ENCODE measurements at places on chromosomes 2 and 18. TPM values are rescaled to one million over a fixed set of nuclear protein-coding genes. Genes with fewer than 3 reads are reported as not detected.

The SATB2 gene
- 13.8 TPM for total RNA-seq

DNA sequence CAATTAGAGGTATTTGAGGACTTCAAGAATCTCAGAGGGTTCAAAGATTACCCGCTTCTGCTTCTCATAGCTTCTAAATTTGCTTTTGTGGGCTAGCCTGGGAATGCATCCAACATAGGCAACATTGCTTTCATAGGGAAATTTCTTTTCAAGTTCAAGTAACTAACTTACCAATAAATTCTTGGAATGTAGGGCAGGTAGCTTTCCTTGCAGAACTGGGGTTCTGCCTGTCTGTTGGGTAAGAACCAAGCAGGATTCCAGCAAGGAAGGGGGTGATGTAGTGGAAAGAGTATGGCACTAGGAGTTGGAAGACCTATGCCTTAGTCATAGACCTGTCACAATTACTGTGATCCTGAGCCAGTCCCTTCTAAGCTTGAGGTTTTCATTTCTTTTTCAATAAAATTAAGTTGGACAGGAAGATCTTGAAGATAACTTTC is 164.1 kb downstream of the FHOD3 start:
- no peaks in the 10 kb centered on the region for H3K27me3 ChIP-seq
- H3K4me1 ChIP-seq, result no peaks in the 10 kb centered on the region
- no peak overlapping the region for H3K4me3 ChIP-seq
- H3K27ac ChIP-seq, result no peak overlapping the region

DNA sequence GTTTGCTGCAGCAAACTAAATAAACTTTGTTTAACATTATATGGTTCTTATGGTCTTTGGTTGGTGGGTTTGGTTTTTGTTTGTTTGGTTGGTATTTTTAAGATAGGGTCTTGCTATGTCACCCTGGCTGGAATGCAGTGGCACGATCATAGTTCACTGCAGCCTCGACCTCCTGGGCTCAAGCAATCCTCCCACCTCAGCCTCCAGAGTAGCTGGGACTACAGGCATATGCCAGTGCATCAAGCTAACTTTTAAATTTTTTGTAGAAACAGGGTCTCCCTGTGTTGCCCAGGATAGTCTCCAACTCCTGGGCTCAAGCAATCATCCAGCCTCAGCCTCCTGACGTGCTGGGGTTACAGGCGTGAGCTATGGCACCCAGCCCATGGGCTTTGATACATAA is 7.1 kb upstream of the RPRD1A start:
- no peaks in the 10 kb centered on the region for H3K4me1 ChIP-seq
- H3K27ac ChIP-seq, result no peak overlapping the region
- no peaks in the 10 kb centered on the region for H3K36me3 ChIP-seq
- H3K27me3 ChIP-seq, result no peaks in the 10 kb centered on the region
- no peak for DNase-seq
- H3K4me3 ChIP-seq, result no peak overlapping the region

DNA sequence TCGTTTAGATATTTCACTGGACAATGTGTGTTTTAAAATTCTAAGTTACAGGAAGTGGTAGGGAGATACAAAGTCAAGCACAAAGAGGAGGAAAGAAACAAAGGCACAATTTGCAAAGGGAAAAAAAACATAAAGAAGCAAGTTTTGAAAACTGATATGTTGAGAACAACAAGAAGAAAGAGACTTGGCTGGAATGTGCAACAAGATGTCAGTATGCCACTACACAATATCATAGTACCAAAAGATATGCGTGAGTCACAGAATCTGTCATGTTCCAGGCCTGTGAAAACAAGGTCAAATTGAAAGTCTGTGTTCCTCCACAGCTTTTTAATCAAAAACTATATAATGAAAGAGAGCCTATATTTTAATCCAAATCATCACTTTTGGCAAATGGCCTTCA is 12.0 kb downstream of the EXOC6B start:
- peaks cover 4% of the 10 kb centered on the region for H3K4me1 ChIP-seq
- DNase-seq, result no peak
- H3K36me3 ChIP-seq, result peaks cover 8% of the 10 kb centered on the region
- no peak overlapping the region for H3K27ac ChIP-seq
- H3K27me3 ChIP-seq, result no peaks in the 10 kb centered on the region

The SP140 gene
- 0.63 TPM for total RNA-seq

DNA sequence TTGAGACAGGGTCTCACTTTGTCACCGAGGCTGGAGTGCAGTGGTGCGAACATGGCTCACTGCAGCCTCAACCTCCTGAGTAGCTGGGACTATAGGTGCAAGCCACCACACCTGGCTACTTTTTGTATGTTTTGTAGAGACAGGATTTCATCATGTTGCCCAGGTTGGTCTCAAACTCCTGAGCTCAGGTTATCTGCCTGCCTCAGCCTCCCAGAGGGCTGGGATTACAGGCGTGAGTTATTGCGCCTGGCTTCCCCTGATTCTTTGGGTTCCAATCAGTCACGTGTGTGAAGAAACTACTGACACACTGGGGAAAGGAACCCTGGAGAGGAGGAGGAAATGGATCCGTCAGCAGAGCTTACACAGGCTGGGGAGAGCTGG is 22.3 kb upstream of the RAB10 start:
- no peak overlapping the region for H3K4me3 ChIP-seq
- no peak for DNase-seq
- no peaks in the 10 kb centered on the region for H3K27me3 ChIP-seq

The UGT1A10 gene
- not detected for total RNA-seq

DNA sequence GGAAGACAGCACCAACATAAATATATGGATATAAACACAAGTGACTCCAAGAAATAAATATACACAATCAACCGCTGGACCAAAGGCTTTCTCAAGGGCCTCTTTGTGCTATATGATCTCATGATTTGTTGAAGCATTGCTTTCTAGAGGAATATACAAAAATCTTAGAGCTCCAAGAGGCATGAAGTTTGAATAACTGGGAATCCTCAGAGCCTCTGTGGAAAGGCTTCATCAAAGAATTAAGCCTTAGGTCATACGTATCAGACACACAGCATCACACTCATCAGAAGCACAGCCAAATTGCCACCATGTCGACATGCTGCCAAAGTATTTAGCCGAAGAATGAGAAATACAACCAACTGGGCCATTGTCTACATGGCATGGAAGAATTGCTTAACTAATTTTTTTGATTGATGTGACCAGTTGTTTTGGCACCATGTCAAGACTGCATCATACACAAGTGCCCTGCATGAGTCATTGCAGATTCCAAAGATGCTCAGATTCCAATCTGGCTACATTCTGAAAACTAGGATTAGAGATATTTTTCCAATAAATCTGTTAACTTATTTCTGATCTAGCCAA is 860.6 kb upstream of the ZEB2 start:
- H3K4me1 ChIP-seq, result no peaks in the 10 kb centered on the region
- no peak overlapping the region for H3K4me3 ChIP-seq
- no peak for DNase-seq
- no peak overlapping the region for H3K27ac ChIP-seq
- no peaks in the 10 kb centered on the region for H3K27me3 ChIP-seq

The BOLL gene
- total RNA-seq, result not detected

DNA sequence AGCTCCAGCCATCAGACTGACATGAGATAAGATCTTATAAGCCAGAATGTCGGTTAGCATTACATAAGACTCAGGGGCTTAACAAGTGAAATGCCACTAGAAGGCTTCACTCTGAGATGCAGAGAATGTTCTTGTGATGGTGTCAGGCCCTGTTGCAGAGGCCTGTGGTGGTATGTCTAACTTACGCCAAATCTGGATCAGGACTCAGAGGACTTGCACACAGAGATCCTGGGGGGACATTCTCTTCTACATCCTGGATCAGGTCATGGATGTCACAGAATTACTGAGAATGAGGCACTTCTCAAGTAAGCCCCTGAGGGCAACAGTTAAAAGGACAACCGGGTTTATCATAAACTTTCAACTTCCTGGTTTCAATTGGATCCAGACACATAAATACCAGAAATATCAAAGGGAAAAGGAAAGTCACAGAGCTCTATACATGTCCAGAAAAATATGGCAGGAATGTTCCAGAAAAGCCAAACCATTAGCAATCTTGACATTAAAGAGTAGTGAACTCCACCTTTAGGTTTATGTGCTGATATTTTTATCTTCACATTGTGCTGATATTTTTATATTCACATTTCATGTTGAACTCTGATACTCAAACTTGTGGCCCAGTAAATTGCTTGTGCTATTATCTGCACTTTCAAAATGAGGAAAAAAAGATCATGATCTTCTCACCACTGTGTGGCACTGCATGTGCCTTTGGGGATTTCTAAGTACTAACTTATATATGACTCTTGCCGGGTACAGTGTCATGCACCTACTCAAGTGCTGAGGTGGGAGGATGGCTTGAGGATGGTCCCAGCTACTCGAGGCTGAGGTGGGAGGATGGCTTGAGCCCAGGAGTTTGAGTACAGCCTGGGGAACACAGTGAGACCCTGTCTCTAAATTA is 137.5 kb upstream of the RNF152 start:
- no peaks in the 10 kb centered on the region for H3K27me3 ChIP-seq
- no peaks in the 10 kb centered on the region for H3K36me3 ChIP-seq
- no peak for DNase-seq
- no peak overlapping the region for H3K4me3 ChIP-seq

- H3K36me3 ChIP-seq, result no peaks in the 10 kb centered on the region
- H3K27me3 ChIP-seq, result no peaks in the 10 kb centered on the region
- DNase-seq, result no peak
- H3K4me1 ChIP-seq, result no peaks in the 10 kb centered on the region
Measured at GRCh38 chr2:171837736-171838135, 56.3 kb downstream of the SLC25A12 start.

DNA sequence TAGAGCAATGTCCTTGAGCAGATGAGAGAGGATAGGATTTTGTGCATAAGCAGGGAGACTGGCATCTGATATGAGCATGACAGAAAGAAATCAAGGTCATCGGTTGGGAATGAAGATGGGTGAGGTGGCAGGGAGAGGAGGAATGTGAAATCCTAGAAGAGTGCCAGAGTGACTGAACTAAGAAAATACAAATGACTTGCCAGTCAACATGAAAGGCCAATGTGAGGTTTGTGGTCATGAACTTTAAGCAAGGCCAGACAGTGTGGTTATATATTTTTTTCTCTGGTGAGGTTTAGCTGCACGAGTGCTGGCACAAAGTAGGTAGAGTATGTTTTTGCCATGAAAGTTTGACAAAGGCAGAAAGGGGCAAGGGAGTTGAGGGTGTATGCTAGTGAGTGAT is 21.2 kb downstream of the QPCT start:
- H3K36me3 ChIP-seq, result no peaks in the 10 kb centered on the region
- DNase-seq, result no peak

GRCh38 chr2:206918263-206918662 is 21.1 kb upstream of the CPO start:
- H3K27me3 ChIP-seq, result no peaks in the 10 kb centered on the region
- DNase-seq, result no peak
- no peaks in the 10 kb centered on the region for H3K36me3 ChIP-seq
- no peak overlapping the region for H3K4me3 ChIP-seq
- no peaks in the 10 kb centered on the region for H3K4me1 ChIP-seq

- H3K27ac ChIP-seq, result no peak overlapping the region
- DNase-seq, result no peak
- no peak overlapping the region for H3K4me3 ChIP-seq
- H3K4me1 ChIP-seq, result no peaks in the 10 kb centered on the region
Measured at GRCh38 chr2:224185023-224185601, 146.0 kb upstream of the SERPINE2 start.

DNA sequence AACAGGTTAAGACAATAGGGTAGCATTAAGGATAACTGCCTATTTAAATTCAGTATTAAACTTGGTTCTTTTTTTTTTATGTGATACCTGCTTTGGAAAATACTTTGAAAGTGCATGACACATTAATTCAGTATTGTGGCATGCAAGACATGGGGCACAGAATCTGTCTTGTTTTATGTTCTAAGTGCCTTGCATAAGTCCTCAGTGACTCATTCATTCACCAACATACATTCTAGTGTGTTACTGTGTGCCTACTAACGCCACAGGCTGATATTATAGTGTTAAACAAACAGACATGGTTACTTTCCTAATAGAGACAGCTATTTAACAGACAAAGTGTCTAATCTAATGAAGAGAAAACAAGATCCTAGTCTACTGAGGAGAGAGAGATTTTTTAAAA is 91.7 kb downstream of the GCA start:
- H3K27ac ChIP-seq, result no peak overlapping the region
- no peak overlapping the region for H3K4me3 ChIP-seq
- no peak for DNase-seq
- no peaks in the 10 kb centered on the region for H3K4me1 ChIP-seq
- H3K27me3 ChIP-seq, result no peaks in the 10 kb centered on the region

GRCh38 chr2:185291035-185291647 is 447.5 kb upstream of the FSIP2 start:
- no peaks in the 10 kb centered on the region for H3K27me3 ChIP-seq
- no peak overlapping the region for H3K27ac ChIP-seq
- no peaks in the 10 kb centered on the region for H3K4me1 ChIP-seq
- no peak for DNase-seq
- H3K4me3 ChIP-seq, result no peak overlapping the region
- H3K36me3 ChIP-seq, result no peaks in the 10 kb centered on the region

GRCh38 chr2:217710211-217710765 is 292.5 kb downstream of the TNS1 start:
- no peak overlapping the region for H3K4me3 ChIP-seq
- no peaks in the 10 kb centered on the region for H3K27me3 ChIP-seq
- H3K36me3 ChIP-seq, result no peaks in the 10 kb centered on the region
- no peak overlapping the region for H3K27ac ChIP-seq
- no peak for DNase-seq

- H3K4me1 ChIP-seq, result peaks cover 10% of the 10 kb centered on the region
- H3K27ac ChIP-seq, result no peak overlapping the region
- no peaks in the 10 kb centered on the region for H3K36me3 ChIP-seq
- no peak for DNase-seq
- H3K27me3 ChIP-seq, result peaks cover 14% of the 10 kb centered on the region
Measured at GRCh38 chr2:120246546-120247300, 5.9 kb upstream of the RALB start.

DNA sequence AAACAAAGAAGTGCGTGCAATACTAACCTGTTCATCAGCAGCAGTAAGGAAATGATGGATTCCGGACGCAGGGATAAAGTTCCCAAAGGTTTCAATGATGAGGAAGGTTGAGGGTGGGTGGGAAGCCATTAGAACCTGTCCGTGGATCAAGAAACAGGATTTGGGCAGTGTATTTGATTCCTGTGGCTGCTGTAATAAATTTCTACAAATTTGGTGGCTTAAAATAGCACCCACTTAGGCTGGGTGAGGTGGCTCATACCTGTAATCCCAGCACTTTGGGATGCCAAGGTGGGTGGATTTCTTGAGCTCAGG is 5.1 kb upstream of the SDC1 start:
- no peaks in the 10 kb centered on the region for H3K4me1 ChIP-seq
- no peak for DNase-seq
- no peak overlapping the region for H3K27ac ChIP-seq
- H3K4me3 ChIP-seq, result no peak overlapping the region

The VWA3B gene
- total RNA-seq, result not detected
